ENCODE measurements at places on chromosomes 7 and 10.

GRCh38 chr7:119720541-119720940, 552.4 kb upstream of the KCND2 start:
- DNase-seq, result no peak

DNA sequence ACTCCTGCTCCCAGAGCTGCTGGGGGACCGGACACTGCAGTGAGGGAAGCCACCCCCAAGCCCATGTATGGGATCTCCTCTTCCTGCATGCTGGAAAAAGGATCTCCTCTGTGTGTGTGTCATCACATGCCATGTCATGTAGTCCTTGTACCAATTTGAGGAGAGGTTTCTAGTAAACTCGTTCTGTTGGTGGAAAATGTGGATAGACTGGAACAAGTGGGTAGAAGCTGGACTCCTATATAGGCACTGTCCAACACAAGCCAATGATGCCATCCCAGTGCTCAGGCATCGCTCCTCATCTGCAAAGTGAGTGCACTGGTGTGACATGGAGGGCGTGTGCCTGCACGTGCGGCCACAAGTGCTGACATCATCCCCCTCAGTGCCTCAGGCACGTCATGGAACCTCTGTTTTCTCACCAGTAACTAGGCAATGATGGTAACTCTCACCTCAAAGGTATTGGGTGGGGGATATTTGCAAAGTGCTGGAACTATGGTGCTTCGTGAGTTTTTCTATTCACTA, 19.3 kb downstream of the MYO1G start:
- DNase-seq, result no peak

DNA sequence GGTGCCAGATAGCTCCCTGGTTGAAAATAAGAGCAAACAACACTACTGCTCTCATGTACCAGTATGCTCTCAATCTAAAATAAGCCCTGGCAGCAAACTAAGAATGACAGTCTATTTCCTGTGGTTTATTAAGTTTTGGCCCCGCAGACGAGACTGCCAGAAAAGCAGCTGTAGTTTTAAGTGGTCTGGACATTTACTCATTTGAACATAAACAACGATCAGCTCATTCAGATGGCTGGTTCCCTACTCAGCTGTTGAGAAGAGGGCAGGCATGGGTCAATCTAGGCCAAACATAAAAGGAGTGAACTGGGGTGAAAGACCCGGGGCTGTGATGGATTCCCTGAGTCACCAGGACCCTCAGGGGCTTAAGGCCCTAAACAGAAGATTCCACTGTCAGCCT, 4.5 kb downstream of the TRIL start:
- no peak for DNase-seq

- DNase-seq, result no peak
Measured at GRCh38 chr7:51113560-51113959, 203.0 kb downstream of the COBL start.

DNA sequence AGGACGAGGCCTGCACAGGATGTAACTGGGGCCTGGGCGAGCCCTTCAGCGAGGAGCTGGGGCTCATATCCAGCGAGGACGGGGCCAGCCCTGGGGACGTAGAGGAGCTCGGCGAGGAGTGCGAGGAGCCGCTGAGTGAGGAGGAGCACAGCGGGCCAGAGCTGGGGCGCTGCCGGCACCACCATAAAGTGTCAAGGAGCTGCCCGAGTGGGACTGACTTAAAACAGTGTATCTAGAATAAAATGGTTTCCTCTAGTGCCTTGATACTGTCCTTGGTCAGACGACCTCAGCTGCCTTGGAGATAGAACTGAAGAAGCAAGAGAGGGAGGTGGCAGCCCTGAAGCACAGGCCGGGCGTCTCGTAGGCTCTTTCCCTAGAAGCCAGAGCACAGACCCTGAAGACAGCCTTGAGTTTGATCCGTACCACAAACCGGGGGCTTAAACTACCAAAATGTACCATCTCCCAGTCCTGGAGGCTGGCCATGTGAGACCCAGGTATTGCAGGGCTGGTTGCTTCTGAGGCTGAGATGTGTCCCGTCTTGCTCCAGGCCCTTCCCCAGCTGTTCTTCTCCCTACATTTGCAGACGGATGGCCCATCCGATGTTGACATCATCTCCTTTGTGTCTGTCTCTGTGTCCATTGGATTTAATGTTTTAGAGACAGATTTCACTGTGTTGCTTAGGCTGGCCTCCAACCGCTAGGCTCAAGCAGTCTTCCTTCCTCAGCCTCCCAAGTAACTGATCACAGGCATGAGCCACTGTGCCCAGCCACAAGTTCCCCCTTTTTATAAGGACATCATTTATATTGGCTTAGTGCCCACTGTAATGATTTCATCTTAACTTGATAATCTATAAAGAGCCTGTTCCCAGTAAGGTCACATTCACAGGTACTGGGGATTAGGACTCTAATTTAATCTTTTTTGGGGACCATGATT, 35.8 kb downstream of the DNAJB6 start:
- no peak for DNase-seq

DNA sequence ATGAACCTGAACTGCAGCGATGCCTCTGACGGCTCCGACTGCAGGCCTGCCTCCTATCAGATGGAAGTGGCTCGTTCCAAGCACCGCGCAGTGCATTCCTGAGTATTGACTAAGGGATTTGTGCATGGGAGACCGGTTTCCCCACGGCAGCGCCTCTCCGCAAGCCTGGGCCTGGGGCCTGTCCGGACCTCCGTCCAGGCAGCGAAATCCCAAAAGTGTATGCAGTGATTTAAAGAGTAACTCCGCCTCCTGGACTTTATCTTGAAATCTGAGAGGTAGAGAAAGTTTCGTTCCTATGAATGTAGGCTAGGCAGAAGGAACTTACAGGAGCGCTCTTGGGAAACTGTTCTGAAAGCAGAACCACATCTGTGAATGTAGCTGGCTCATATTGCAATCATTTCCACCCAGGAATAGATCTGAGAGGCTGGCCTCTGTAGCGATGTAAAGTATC, 106.2 kb upstream of the CELF2 start:
- peak; percentile 90 for DNase-seq

- peak; percentile 90 for DNase-seq
Measured at GRCh38 chr10:13712837-13713581, 126.2 kb downstream of the PRPF18 start.

- DNase-seq, result no peak
Measured at GRCh38 chr10:103429647-103430046, 22.5 kb downstream of the CALHM2 start.

- no peak for DNase-seq
Measured at GRCh38 chr7:84230491-84230890, 35.9 kb upstream of the SEMA3A start.

DNA sequence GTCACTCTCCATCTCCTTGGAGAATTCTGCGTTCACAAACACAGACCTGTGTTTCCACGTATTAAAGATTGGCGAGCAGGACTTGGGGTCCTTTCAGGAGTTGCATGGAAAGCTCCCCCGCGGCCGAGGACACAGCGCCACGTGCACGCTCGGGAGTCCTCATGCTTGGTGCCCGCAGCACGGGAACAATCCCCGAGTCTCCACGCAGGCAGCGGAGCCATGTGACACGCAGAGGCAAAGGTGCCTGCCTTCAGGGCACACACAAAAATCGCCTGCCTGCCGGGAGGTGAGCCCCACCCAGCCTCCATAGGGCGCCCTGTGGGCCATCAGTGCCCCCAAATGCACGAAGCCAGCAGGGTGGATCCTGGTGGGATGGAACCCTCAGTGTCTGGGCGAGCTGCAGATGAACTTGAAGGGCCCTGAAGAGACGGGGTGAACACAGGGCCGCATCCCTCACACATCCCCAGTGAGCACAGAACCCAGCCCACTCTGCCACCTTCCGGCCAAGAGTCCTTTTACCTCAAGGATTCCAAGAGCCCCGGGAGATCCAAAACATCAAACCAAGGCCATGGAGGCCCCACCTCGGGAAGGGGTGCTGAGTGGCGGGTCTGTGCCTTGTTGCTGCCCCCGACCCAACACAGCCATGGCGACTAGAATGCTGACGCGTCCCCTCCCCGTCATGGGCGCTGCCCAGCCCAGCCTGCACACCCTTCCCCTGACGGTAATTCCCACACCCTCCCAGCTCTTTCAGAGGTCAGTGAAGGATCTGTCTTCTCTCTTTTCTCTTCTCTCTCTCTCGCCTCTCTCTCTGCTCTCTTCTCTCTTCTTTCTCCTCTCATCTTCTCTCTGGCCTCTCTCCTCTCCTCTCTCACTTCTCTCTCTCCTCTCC, 55.9 kb downstream of the CFAP46 start:
- DNase-seq, result no peak

GRCh38 chr10:131445623-131446022, 134.1 kb upstream of the TCERG1L start:
- no peak for DNase-seq

- DNase-seq, result no peak
Measured at GRCh38 chr7:100865938-100866728, 1.1 kb upstream of the TRIP6 start.

GRCh38 chr10:88983206-88983605, 7.4 kb upstream of the FAS start:
- DNase-seq, result no peak

DNA sequence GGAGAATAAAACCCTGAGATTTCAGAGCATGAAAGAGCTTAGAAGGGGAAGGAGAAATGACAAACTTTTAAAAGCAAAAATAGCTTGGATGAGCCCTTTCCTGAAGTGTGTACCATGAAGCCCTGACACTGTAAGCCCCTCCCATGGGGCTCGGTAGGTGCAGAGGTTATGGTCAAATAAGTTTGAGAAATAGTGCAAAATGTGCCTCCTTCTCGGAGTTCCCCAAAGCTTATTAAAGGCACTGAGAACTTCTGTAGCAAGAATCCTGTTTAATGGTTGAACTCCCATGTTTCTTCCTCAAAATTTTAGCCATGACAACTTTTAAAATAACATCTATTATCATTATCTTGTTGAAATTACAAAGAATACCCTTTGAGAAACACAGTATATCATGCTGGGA, 10.5 kb upstream of the HYCC1 start:
- no peak for DNase-seq

DNA sequence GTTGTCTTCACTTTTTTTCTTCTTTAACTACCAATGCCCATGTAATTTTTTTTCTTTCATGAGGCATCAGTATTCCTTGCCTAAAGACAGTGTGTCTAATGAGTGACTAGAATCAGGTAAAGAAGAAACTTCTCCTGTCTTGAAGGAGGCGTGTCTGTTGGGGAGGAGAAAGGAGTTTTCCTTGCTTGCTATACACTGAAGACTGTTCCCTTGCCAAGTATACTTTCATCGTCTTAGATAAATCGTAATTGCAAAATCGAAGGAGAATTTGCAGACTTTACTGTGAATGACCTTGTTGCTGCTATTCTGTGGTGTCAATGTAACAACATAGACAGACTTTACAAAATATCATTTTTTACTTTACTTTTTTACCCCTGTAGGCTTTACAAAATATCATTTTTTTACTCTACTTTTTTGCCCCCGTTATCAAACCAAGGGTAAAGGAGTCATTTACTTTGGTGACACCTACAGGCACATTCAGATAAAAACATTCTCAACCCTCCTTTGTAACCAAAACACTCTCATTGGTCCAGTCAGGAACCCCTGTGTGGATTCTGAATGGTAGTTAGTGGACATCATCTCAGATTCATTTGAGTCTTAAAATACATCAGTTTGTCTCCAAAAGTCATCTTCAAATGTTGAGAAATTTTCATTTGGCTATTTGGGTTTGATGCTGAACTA, 232.4 kb downstream of the AHR start:
- DNase-seq, result no peak
